NCI-H460 (cell line): ENCODE measurements at places on chromosomes 5 and 9.
A peak's percentile ranks its signal among the peaks of the same experiment; 100 is the strongest.

DNA sequence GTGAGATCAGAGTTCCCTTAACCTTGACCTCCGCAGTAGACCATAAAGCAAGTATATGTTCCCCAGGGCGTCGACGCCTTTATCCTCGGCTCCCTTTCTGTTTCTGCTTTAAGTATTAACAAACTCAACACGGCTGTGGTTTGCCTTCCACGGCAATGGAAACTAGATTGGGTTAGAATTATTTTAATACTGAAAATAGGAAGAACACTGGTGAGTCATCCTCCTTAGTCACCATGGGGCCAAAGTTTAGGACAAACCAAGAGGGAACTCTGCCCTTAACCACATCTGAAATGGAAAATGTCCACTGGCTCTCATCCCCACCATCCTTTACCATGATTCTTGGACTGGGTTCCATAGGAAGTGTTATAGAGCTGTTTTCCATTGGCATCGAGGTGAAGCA lies 386.1 kb downstream of the ACTL7B start:
- DNase-seq = no peak

GRCh38 chr5:173341961-173342430 lies 13.8 kb upstream of the STC2 start:
- no peak for DNase-seq

DNA sequence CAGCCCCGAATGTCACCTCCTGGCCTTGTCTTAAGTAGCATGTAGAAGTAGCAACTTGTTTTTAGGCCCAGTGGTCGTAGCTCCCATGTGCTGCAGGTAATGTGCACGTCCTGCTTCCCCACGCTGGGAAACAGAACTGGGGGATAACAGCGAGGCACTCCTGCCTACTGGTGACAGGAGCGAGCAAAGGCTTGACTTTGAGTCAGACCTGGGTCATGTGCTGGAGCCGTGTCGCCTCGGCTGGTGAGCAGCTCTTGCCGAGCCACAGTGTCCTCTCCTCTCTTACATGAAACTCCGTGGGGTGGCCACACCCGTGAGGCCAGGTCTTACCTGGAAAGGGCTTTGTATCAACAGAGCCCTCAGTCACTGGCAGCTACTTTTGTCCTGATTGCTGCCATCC lies 17.5 kb upstream of the POMT1 start:
- no peak for DNase-seq

- DNase-seq = no peak
Measured at GRCh38 chr9:117278471-117279035, 136.3 kb downstream of the ASTN2 start.

DNA sequence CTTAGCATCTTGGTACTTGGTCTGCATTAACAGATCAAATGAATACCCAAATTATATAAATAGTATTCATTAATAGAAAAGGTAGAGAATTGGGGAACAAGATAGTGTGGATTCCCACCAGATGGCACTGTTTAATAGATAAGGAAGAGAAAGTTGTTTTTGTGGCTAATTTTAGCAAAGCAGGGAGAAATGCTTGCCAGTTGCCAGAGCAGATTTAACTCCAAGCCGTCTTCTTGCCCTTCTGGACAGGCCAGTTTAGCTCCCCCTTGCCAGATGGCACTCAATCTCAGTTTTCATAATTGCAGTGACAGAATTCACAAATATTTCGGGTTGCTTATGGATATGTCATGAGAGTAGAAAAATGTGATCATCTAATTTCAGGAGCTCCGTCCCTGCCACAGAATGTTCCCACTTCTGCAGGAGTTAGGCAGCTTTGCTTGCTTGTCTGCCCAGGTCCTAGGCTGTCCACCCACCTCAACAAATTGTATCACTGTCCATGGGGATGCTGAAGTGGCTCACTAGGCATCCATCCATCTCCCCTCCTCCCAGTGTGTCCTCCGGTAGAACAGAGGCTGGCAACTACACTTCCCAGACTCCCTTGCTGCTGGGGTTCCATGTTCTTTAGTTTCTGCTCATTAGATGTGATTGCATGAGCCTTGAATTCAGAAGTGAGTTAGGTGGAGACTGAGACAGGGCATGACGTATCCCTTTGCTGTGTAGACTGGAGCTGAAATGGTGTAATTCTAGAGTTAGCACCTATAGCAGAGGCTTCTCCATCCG lies 11.8 kb upstream of the HEXB start:
- DNase-seq = peak; percentile 43

DNA sequence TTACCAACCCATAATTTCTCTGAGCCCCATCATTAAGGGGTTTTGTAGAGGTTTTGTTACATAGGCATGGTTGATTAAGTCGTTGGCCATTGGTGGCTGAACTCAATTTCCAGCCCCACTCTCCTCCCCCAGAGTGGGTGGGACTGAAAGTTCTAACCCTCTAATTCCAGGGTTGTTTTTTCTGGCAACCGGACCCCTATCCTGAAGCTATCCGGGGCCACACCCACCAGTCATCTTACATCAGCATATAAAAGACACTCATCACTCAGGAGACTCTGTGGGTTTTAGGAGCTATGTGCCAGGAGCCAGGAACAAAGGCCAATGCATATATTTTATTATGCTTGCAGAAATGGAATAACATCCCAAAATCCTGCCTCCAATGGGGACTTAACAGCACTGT lies 186.0 kb downstream of the NXNL2 start:
- no peak for DNase-seq

DNA sequence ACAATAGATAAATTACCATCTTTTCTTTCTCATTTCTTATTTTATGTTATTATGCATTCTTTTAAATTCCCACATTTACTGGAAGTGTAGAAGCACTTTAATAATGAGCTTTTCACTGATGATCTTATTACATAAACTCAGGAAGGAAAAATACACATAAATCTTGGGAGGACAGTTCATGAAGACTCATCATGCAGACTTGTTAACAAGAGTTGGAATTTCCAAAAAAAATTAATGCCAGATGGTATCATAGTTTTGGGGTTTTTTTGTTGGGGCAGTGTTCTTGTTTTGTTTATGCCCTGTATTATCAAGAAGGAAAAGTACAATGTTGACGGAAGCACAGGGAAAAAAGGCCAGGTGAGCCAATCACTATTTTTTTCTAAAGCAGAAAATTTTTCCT lies 35.1 kb downstream of the CEMIP2 start:
- no peak for DNase-seq

- no peak for DNase-seq
Measured at GRCh38 chr5:132681983-132682382, 8.2 kb downstream of the IL4 start.

DNA sequence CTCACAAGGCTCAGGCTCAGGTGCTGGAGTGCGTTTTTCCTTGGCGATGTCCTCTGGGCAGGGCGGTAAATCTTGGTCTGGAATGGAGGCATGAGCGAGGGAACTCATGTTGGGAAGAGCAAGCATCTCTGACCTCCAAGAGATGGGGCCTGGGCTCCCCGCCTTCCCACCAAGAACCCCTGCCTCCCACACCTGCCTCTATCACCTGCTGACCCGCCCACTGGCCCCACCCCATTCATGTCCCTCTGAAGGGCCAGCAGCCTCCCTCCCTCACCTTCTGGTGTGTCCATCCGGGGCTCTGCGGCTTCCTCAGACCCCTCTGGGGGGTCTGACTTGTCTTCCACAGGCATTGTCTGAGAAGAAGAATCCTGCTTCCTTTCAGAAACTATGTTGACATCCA lies 10.9 kb downstream of the CIZ1 start:
- DNase-seq = no peak

- DNase-seq = no peak
Measured at GRCh38 chr5:67289763-67290521, 93.3 kb upstream of the CD180 start.

- DNase-seq = no peak
Measured at GRCh38 chr5:158287643-158288271, 428.8 kb upstream of the CLINT1 start.

DNA sequence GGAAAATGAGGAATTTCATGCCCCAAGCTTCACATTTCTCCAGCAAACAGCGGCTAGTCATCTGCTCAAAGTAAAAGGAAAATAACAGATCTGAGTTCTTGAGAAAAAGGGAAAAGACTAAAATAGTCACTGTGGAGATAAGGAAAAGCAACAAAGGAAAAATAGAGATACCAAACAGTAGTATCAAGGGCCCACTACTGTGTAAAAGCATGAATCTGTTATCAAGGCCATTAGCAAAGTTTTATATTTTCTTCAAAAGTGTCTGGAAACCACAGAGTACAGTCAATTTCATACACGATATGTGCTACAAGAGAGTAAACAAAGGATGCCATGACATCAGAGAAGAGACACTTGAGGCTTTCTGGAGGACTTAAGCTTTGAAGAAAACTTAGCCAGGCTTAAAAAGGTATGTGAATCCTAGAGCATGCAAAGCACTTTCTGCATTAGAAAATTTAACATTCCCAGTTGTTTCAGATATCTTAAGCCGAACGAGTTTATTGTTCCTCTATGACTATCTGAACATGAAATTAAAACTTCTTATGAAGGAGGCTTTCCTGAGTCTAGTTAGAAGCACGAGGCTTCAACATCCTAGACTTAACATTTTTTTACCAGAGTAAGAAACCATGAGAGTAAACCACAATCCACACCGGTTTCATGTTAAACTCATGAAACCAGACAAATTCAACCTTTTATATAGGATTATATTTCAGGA lies 1.2 kb downstream of the TTC33 start:
- no peak for DNase-seq

DNA sequence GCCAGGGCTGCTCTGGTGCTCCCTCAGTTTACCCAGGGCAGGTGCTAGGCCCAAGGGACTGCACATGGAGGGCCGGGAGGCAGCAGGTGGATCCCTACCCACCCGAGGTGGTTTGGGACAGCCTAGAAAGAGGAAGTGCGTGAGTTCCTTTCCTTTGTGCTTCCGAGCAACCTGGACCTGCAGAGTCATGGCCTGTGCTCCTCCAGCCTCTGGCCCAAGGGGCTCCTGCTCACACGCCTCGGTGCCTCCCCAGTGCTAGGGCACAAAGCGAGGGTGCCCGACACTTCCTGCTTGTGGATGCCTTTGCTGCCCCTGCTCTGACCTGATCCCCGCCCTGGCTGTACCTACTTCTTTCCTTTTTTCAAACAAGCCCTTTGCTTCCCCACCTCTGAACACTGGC lies 79.3 kb downstream of the RXRA start:
- DNase-seq = no peak

GRCh38 chr5:52708463-52708862 lies 79.3 kb upstream of the ITGA1 start:
- DNase-seq = no peak

DNA sequence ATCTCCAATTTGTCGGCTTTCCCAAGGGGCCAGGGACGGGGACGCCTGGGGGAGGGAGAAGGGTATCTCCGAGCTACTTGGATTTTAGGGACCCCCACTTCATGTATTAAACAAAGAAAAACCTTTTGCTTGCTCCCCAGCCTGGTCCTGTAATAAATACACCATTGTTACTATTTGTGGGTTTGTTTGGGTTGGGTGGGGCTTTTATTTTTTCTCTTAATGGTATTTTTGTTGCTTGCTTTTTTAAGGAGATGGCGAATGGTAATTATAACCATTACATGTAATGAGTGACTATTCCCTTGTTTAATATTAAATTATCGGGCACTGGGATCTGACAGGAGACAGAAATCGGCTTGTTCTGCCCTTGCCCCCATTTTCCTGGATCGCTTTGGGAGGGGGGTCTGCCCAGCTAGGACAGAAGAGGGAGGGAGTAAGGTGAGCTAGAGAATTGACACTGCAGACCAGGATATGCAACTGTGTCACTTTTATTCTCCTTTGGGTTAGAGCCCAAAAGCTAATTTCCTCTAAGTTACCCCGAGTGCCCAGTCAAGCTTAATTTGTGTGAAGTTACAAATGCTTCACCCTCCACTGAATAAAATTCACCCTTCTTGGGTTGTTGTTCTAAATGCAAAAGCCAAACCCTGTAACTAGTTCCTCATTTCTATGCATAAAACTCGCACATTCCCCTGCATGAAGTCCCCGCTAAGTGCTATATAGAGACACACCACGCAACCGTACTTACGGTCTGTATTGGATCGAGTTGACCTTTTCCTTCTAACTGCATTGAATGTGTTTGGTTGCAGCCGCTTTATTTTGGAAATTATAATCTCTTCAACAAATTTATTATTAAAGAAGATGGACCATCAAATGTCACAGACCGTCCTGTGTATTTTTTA lies 1.6 kb upstream of the ZNF608 start:
- DNase-seq = no peak

- DNase-seq = no peak
Measured at GRCh38 chr5:57174128-57174889, 450 bp downstream of the GPBP1 start.

GRCh38 chr9:1065130-1065529 lies 15.0 kb downstream of the DMRT2 start:
- DNase-seq = no peak

DNA sequence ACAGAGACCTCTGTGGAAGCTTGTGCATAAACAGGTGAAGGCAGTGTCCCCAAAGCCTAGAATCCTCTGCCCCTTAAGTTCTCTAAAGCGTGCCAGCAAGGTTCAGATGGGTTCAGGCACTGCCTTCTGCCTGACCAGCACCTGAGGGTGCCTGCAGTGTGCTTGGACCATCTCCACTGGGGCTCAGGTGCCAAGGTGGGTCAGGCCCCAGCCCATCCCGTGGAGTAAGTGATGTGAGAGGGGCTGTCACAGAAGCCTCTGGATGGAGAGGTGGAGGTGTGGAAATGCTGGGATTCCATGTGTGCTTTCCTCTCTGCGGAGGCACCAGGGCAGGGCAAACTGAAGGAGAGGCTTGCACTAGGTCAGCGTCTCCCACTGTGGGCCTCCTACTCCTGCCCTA lies 118.5 kb downstream of the DAB2IP start:
- no peak for DNase-seq

- no peak for DNase-seq
Measured at GRCh38 chr5:61746831-61747575, 414.9 kb downstream of the ZSWIM6 start.

GRCh38 chr5:163505049-163505367 lies 411 bp upstream of the MAT2B start:
- no peak for DNase-seq
